ENCODE measurements at places on chromosomes 4 and X.

DNA sequence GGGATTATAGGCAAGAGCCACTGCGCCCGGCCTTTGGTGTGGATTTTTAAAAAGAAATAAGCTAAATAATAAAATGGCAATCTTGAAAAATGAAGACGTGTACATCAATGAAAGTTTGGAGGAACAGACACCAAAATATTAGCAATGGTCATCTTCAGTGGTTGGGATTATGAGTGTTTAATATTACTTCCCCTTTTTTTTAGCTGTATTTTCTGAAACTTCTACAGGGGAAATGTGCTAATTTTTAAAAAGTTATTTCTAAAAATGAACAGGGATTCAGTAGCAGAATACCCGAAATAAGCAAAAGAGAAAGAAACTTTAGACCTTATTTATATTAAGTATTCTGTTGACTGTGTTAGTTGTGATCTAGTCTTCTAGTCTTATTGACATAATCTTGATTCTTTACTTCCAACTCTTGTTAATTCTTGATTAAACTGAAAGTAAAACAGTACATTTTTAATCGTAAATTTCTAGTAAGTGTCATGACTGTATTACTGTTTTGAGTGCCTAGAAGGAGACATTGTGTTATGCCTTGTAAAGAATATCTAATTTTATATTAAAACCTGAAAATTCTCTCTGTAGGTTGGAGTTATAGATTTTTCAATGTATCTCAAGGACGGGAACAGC is 51.3 kb downstream of the RUFY3 start:
- no peak for DNase-seq

- DNase-seq, result no peak
Measured at GRCh38 chr4:11566444-11567022, 137.8 kb upstream of the HS3ST1 start.

DNA sequence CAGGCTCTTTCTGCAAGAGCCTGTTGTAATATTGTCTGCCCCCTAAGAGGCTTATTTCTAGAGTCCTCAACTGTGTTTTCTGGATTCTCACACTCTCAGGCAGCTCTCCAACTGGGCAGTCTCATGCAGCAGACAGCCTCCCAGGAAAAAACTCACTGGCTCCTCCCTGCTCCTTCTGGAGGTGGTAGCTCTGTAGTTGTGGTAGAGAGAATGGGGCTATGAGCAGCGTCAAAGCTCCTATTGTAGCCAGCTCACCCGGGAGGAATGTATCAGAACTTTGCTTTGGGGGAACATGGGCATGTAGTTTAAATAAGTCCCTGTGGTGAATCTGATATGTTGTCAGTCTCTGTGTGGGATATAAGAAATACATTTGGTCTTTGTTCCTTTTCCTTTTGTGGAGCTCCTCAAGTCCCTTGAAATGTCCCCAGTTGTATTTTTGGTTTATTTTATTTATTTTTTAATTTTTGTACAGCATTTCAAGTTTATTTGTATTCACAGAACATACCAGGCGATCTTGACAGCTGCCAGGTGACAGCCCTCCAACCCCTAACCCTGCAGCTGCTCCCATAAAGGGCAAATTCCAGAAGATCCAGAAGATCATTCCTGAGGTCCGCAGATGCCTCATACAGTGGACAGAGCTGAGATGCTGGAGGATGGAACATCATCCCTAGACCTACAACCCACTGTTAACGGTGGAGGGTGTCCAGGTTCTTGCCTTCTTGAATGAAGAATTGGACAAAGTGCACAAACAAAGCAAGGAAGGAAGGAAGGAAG is 45.7 kb downstream of the TRIM61 start:
- no peak for DNase-seq

GRCh38 chr4:184402239-184402638 is 72.1 kb downstream of the IRF2 start:
- no peak for DNase-seq

DNA sequence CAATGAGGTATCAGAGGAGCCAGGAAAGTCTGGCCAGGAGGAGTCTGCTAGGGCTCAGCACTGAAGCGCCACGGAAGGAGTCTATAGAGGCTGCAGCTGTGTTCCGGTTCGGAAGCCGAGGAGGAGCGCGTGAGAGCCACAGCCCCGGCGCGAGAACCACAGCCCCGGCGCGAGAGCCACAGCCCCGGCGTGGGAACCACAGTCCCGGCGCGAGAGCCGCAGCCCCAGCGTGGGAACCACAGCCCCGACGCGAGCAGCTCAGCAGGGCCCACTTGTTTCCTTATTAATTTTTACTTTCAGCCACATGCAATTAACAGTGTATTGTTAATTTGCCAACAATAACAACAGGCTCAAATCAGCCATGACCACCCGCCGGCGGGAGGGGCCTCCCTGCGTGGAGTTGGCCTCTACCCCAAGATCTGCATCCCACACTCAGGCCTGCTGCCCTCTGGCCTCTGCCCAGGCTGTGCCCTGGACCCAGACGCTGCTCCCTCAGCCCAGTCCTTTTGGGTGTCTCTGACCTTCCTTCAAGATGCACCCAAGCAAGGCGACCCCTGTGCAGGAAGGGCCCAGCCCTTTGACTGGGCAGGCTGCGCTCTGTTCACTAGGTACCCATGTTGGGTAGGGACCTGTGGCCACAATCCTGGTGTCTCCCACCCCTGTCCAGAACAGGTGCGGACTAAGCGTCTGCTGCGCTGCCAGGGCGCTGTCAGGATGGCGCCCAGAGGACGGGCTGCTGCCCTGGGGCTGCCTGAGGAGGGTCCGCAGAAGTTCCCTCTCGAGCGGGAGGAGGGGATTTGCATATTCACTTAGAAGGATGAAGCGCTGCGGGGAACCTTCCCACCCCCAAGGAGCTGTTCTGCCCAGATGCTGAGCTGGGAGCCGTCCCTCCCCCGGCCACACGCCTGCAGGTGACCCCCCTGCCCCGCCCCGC is 113.8 kb downstream of the ADRA2C start:
- no peak for DNase-seq

DNA sequence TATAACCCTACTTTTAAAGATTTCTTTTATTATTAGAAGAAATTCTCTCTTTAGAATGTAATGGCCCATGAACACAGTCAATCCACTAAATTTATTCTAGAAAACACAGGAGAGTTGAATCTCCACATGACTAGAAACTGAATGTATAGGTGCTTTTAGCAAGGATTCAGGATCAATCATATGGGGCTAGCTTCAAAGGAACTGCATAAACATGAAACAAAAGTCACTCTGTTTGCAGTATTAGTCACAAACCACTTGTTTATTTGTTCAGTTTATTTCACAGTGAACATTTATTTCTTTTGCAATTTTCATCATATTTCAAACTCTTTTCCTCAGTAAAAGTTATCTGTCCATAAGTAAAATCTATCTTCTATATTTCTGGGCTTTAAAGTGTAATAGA is 1604.6 kb downstream of the PCDH18 start:
- DNase-seq, result no peak

- no peak for DNase-seq
Measured at GRCh38 chr4:304969-305680, at the start of gene ZNF732. Gene ZNF732, minus strand, starts transcription at chr4:305474. Its CDS starts 164 bp downstream, at chr4:305310.

GRCh38 chrX:8306291-8306925 is 135.3 kb upstream of the VCX2 start:
- no peak for DNase-seq

- no peak for DNase-seq
Measured at GRCh38 chr4:153326513-153326912, 18.0 kb upstream of the MND1 start.

DNA sequence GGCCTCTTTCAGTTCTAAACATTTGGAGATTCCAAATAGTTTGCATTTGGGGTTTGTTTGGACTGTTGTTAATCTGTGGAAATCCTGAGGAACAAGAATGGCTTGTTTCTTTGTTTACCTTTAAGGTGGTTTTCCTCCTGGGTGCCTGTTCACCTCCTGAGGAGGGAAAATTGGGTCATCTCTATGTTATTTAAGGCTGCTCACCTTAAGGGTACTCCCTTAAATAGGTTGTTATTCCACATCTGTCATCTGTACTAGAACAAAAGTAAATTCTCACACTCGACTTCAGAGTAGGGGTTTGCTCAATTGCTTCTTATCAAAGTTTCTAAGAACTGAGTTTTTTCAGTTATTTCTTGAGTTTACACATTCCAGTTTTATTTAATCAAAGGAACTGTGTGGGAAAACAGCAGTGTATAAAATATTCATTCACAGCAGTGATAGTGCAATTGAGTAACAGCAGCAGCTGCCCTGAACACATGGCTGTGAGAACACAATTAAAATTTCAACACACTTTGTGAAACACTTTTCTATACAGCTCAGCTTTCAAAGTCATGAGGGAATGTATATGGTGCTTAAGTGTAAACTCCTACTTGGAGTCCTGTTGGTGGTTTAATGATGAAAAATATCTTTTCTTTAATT is 238.5 kb upstream of the PGRMC2 start:
- no peak for DNase-seq

GRCh38 chr4:184513802-184514120 is 39.4 kb upstream of the IRF2 start:
- no peak for DNase-seq

All from coronary artery (tissue), 2 donors.